ENCODE measurements at places on chromosomes 1 and 21.

GRCh38 chr1:208405014-208405413 lies 160.8 kb upstream of the PLXNA2 start:
- no peak for DNase-seq

DNA sequence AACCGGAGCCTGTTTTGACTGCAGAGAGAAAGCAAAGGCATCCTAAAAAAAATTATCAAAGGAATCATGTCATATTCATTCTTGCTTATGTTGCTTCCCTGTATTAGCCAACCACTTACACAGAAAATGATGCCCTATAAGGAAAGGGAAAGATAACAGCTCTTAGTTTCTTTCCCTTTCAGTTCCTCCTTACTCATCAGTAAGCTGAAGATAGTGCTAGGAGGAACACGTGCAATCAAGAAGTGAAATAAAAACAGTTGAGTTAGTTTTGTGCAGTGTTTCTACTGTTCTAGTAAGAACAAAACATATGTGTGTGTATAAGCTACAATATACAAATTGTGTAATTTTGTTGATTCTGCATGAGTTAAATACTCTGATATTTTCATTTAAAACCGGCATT lies 45.3 kb upstream of the MTF2 start:
- no peak for DNase-seq

DNA sequence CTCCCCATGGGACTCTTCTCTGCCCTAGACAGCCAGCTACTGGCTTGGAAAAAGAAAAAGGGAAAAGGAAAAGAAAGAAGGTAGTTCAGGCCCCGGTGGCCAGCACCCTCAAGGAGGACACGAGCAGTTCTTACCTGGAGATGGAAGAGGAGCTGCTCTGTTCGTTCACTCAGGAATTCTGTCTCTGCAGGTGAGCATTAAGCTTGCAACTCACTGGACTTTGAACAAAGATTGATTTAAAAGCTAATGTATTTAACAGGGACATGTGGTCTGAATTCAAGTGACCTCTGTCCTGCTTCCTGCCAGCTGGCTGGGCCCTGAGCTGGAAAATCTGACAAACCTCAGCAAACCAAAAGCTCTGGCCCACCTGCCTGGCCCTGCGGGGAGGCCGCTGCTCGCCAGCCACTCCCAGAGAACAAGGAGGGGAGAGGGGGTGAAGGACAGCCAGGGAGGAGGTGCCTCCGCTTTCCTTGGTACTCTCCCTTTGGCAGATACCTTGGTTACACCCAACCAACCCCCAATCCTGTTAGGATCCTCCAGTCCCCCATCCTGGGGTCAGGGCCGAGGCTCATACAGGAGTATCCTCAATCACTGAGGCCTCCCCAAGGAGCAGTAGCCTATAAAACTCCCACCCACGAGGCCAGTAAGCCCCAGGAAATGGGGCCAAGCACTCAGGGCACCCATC lies at the start of gene PDZK1:
PDZK1 (minus strand) TSS at position 186 of the 685 bp plus-strand sequence. CDS start 19,347 bp downstream, outside the sequence.
- DNase-seq, result no peak

GRCh38 chr1:41473738-41474362 lies 10.6 kb downstream of the EDN2 start:
- no peak for DNase-seq

GRCh38 chr1:50955116-50955515 lies 5.0 kb downstream of the FAF1 start:
- DNase-seq, result no peak

DNA sequence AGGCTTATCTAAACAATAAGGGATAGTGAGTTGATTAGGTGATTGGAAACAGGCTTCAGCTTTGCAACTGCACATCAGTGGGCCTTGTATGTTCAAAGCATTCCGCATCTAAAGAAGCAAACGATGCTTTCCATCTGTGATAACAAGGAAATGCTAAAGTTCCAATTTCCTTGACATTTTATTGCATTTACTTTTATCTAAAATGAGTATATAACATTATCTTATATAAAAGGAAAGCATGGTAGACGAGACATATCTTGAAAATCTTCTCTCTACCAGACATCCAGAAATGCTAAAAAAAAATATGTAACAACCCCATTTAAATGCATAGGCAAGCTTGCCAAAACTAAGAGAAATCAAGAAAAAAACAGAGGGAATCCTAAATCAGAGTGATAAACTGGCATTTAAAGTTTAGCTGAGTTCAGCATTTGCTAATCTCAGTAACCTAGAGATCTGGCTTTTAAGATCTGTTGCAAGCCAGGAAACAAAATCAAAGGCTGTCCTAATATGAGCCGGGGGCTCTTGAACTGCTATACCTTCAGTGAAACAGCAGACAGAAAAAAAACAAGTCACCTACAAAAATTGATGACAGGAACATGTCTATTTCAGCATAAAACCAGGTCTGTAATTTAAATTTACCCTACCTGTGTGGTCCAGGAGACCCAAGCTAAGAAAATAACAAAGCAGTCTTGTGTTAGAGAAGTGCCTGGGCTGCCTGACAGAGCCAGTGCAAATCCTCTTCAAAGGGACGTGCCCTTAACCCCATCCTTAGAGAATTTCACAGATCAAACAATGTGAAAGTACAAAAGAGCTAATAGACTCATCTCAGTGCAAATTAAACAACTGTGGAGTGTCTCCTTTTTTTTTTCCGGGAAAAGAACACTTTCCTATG lies 3.1 kb upstream of the RGS13 start:
- no peak for DNase-seq

GRCh38 chr1:22828484-22829308 lies 118.1 kb downstream of the EPHB2 start:
- DNase-seq, result no peak

DNA sequence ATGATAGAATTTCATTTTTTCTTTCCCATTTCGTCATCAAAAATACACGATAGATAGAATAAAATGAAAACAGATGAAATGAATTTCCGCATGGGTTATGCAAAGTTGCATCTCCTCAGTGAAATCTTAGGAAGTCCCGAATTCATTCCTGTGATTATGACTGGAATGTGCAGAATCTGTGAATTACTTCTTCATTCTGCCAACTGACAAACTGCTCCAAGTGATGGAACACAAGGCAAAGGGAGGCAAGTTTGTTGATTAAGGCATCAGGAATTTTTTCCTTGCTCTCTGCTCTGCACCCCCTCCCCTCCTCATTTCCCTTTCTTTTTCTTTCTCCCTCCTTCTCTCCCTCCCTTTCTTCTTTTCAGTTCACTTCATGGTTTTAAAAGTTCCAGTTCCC lies 37.0 kb upstream of the ADGRL4 start:
- DNase-seq, result no peak

DNA sequence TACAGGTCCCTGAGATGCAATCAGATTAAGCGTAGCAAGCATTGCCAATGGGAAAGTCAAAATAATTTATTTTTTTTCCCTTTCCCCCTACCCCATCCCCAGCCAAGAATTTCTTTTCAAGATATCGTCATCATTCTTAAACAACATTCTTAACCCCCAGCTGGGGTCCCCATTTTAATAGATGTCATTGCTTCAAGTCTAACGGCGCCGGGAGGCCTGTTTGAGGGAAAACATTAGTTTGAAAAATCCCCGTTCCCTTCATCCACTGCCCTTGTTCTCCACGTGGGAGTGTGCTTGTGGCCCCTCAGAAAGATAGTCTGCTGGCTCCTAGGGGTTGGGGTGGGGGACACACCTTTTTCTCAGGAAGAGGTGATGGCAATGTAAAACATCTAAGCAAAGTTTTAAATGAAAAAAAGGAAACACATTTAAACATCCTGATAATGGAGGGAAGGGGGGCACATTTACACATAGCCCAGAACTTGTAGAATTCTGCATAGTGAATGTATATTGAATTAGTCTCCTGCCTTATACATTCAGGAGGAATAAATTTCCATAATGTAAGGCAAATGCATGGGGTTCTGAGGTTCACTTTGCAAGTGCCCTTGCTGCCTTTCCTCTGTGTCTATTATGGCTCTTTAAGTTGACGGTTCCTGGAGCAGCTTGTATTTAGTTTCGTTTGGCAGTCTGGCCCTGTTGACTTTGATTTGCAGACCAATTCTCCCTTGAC lies 6.8 kb downstream of the TRNP1 start:
- no peak for DNase-seq

- no peak for DNase-seq
Measured at GRCh38 chr1:194117582-194117981, 931.2 kb upstream of the B3GALT2 start.

- no peak for DNase-seq
Measured at GRCh38 chr1:115648717-115649691, 7.2 kb downstream of the VANGL1 start.

DNA sequence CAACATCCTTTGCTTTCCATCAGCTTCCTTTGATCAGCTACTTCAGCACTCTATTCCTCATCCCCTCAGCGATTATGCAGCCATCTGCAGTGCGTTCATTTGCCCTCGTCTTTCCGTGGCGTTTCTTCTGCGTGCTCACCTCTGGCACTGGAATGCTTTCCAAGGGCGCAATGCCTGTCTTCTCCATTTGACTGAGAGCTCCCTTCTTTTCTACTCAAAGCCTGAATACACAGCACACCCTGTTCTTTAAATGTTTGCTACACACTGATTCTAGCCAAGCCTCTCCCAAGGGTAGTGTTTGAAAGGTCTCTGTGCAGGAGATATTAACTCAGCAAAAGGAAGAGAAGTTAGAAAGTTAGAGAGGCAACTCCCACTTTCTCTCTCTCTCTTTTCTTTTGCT lies 22.6 kb downstream of the C1orf116 start:
- DNase-seq, result no peak

GRCh38 chr21:31914472-31914871 lies 41.7 kb downstream of the HUNK start:
- no peak for DNase-seq

GRCh38 chr1:6239950-6240768 lies 3.8 kb upstream of the HES3 start:
- DNase-seq, result no peak

DNA sequence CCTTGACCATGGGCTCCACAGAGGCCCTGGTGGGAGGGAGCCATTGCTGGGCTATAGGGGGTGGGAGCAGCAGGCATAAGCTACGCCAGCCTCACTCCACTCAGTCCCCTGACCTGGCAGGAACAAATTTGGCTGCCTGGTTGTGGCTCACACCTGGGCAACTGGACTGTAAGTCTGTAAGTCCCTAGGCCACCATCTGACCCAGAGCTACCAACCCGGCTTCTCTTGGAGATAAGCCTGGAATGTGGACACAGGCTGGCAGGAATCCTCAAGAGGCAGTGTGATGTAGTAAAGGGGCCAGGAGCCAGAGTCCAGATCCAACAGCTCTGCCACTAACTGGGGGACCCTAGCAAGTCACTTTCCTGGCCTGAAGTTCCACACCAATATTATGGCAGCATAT lies 11.4 kb downstream of the NCF2 start:
- DNase-seq, result no peak

- no peak for DNase-seq
Measured at GRCh38 chr1:95364546-95364945, 130.5 kb downstream of the RWDD3 start.

GRCh38 chr1:205301842-205302588 lies 19.5 kb downstream of the NUAK2 start:
- DNase-seq, result no peak

DNA sequence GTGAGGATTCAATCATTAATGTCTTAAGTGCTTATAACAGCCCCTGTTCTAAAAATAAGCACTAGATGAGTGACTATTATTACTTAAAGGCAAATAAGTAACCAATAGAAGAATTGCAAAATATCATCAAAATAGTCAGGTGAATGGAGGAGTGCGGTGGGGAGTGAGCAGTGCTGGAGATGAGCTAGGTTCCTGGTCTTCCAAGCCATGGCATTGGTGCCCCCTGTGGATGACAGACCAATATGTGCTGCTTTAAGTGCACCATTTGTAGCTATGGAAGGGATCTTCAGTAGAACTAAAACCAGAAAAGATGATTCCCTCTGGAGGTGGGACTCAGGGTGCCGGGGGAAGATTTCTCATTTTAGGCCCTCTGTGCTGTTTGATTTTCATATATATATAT lies 46.1 kb upstream of the SLC30A1 start:
- no peak for DNase-seq

GRCh38 chr1:67616394-67616985 lies 68.5 kb upstream of the GADD45A start:
- DNase-seq, result no peak

GRCh38 chr21:33196941-33197374 lies 32.8 kb upstream of the IFNAR2 start:
- peak; percentile 72 for DNase-seq

DNA sequence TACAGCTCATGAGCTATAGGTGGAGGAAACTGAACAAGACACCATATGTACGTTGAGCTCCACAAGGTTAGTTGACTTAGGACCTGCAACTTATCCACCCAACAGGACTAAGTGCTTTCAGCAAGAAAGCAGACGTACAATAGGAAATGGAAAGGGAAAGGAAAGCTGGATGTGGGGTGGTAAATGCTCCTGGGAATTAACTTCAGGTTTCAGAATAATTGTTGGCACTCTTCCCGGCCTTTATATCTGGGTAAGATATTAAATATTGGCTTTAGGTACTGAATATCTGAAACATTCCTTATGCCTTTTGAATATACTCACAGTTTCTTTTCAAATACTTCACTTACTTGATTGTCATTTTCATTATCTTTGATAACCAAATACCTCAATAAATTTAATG lies 36.3 kb downstream of the GLMN start:
- DNase-seq, result no peak

DNA sequence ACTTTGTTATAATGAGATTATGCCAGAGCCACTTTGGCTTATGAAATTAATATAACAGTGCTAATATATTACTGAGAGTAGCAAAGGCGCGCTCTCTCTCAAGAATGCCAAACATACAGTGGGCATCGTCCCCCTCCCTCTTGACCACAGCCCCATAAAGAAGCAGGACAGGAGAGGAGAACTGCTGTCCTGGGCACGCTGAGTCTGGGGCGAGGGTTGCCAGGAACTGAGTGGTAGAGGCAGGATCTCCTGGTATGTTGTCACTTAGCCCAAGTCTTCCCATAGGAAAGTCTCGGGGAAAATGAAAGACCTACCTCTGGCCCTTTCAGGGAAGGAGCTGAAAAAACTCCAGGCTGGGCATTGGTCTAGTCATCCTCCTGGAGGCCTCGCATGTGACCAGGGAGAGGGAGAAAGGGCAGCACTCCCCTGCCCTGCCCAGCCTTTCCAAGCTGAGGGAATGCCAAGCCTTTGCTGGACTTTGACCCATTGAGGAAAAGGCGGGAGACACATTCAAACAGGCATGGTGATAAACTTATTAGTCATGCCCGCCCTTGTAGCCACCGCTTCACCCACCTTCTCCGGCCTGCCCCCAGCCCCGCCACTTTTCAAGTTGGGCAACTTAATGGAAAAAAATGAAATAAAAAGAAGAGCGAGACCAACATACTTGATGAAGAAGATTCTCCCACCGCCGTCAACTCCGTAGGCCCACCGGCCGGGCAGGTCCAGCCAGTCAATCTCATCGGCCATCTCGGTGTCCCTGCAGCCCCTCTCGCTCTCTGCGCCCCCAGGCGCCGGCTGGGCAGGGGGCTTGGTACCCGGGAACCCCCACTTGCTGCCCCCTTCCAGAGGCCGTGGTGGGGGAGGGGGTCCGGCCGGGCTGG lies 17.4 kb upstream of the PLEKHA6 start:
- DNase-seq, result no peak

- no peak for DNase-seq
Measured at GRCh38 chr1:59346429-59346828, 49.5 kb downstream of the FGGY start.

- no peak for DNase-seq
Measured at GRCh38 chr1:79259390-79260336, 253.1 kb upstream of the ADGRL4 start.

- no peak for DNase-seq
Measured at GRCh38 chr21:31338908-31339368, 5.1 kb downstream of the TIAM1 start.
